ENCODE measurements at places on chromosomes 7 and 10.

GRCh38 chr10:117663750-117664149 lies 121.2 kb downstream of the EMX2 start:
- DNase-seq = no peak

- DNase-seq = no peak
These were observed 50.4 kb upstream of the C7orf33 start for GRCh38 chr7:148540041-148540738.

GRCh38 chr7:159125955-159126270 lies 18.8 kb downstream of the VIPR2 start:
- no peak for DNase-seq

DNA sequence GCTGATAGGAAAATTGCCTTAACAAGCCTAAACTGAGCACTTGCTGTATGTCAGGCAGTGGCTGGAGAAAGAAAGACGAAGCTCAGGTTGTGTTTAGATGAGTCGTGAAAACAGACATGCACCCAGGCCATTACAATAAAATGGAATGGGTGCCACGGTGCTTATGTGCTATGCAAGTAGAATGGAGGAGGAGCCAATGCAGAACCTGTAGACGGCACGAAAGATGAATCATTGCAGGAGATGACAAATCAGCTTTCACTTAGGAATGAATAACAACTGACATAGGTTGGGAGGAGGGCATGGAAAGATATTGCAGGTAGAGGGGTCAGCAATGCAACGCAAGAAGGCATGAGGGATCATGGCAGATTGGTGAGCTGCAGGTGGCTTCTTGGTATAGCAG lies 61.2 kb upstream of the ARHGAP21 start:
- DNase-seq = no peak

- DNase-seq = no peak
These were observed 96.4 kb upstream of the MDFIC start for GRCh38 chr7:114825423-114825951.

GRCh38 chr7:3927446-3928110 lies 626.5 kb downstream of the SDK1 start:
- DNase-seq = no peak
